ENCODE measurements at places on chromosomes 12 and 14.
A peak's percentile ranks its signal among the peaks of the same experiment; 100 is the strongest.

DNA sequence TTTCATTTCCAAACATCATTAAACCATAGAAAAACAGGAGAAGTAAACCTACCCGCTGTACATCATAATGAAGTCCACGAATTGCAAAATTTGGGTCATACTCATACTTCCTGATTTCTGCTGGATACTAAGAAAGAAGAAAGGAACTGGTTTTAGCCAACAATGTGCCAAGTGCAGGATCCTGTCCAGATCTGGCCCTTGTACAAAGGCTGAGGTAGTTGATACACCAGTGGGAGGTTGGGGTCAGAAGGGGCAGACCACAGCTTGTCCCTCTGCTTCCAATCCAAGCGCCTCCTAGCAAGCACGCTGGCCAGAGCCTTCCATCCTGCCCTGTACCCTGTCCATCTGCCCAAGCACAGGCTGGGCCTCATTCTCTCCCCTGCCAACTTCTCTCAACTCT lies 34.2 kb downstream of the NT5DC3 start:
- DNase-seq, result no peak

GRCh38 chr12:13587721-13588390 lies 391.3 kb downstream of the EMP1 start:
- DNase-seq, result no peak

GRCh38 chr12:50400104-50400637 lies 514 bp upstream of the LARP4 start:
- no peak for DNase-seq

DNA sequence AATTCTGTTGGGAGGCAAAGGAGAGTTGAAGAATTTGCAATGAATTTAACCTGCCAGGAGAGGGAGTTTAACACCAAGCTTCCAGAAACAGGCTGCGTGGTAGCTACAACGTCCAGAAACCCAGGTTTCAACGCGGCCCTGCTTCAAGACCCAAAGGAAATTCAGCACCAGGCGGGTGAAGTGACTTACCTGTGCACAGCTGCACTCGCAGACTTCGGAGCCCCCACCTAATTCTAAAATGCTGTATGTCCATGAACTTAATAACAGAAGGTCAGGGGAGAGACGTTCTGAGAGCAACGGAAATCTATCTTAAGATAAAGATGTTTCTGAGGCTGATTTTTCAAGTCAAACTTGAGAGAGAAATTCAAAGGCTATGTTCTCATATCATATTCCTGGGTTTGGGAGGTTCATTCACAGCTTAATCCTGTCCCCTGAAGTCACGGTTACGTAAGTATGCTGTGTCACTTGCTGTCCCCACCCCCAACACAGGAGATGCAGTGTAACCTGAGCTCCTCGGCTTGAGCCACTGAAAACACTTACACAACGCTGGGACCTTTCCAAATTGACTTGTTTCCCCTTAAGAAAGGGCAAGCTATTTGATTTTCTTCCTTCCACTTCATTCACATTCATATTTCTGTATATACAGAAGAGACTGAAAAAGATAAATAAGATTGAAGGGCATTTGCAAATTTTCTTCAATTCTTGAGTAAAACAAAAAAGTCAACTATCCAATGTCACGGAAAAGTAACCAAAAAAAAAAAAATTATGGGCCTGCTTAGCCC lies 22.7 kb downstream of the CLIP1 start:
- peak; percentile 97 for DNase-seq

GRCh38 chr14:89299587-89299986 lies 117.4 kb downstream of the FOXN3 start:
- DNase-seq, result no peak

DNA sequence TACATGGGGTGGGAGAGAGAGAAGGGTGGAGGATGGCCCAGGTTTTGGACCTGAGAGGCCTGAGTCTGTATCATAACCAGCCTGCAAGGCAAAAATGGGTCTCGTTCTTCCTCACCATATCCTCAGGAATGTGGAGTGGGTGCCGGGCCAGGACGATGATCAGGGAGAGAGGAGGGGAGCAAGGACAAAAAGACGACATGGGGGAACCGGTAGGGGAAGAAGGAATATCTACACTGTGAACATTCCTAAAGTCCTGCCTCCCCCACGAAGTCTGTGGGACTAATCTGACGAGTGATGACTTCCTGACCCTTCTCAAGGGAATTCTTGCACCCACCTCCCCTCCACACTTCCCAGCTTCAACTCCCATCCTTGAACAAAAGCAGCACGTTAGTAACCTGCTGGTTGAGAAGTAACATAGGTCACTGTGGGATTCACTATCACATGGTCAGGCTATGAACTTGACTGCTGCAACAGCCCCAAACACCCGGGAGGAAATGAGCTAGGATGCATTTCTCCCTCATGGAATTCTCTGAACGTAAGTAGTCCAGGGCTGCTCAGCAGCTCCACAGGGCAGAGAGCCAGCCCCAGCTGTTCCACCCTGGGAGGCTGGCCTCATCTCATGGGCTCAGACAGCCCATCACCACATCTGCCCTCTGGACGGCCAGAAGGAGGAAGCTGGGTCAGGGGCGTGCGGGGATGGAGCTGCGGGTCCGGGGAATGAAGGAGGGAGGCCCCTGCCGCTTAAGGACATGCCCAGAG lies 36.8 kb upstream of the VWF start:
- DNase-seq, result no peak

DNA sequence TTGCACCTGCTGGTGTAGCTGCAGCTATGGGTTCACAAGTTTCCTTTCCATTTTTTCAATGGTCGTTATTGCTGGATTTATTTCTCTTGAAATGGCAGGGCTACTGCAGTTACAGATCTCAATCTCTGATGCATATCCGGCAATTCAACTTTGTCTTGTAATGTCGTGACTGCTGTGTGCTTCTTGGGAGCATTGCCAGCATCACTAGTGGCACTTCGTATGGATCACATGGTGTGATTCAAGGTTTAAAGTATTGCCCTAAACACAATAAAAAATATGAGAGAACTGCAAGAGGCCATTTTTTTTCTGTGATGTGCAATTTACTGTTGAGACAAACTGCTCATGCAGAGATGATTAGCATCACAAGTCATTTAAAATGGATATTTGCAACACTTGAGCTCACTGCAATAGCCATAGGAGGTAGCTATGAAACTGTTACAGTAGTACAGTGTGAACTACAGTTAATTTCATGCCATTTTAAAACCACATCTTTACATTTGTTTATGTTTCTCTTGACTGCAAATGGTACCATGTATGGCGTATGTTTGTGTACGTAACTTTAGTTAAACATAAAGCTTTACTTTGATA lies 217.4 kb upstream of the PDE3A start:
- no peak for DNase-seq

DNA sequence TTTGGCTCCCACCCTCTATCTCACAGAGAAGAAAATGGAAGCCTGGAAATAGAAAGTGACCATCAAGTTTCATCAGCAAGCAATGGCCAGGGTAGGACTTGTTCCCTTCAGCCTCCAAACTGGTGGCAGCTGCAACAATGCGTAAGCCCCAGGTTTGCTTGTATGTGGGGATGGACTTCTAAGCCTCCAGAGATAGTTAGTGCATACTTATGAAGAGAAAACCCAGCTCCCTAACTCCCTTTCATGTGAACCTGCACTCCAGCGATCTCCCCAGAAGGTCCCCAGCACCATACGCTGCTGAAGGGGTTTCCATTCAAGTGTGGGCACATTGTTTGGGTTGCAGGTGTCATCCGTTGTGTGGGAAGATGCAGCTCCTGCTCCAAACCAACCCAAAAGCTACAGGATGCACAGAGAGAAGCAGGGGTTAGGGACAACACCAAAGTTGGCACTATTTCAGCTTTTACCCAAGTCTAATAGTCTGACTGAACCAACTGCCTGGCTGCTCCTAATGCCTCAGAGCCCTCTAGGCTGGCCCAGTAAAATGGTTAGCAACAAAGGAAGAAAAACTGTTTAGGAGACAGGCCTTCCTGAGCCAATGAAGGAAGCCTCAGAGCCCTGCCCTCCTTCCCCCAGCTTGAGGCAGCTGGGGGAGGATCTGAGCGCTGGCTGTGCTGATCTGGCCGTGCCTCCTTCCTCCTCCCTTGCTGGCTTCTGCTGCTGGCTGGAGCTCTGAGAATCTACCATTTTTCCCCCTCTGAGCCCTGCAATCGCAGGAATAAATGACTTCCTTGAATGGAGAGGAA lies 12.3 kb downstream of the ZFP36L1 start:
- DNase-seq, result peak; percentile 28

GRCh38 chr14:73896521-73896920 lies 9.9 kb downstream of the ZNF410 start:
- DNase-seq, result no peak

GRCh38 chr12:70459786-70460185 lies 93.7 kb downstream of the KCNMB4 start:
- DNase-seq, result no peak

DNA sequence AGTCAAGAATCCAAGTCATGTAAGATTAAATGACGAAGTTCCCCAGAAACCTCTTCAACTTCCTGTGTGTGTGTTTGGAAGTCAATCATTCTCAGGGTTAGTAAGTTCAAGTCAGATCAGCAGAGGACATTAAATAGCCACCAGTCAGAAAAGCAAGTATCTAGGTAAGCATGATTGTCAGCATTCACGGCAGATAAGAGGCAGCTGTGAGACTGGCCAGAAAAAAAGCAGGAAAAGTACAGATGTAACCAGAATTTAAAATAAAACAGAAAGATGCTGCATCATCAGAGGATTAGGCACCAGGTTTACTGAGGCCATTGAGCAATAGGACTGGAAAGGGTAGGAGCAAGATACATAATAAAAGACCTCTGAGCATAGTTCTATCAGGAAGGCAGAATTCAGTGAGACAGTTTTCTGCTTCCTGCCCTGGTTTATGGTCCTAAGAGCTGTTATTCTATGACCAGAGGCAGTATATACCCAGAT lies 606.9 kb downstream of the FSCB start:
- DNase-seq, result no peak

- no peak for DNase-seq
Measured at GRCh38 chr12:46609273-46609623, 216.5 kb downstream of the SLC38A4 start.

DNA sequence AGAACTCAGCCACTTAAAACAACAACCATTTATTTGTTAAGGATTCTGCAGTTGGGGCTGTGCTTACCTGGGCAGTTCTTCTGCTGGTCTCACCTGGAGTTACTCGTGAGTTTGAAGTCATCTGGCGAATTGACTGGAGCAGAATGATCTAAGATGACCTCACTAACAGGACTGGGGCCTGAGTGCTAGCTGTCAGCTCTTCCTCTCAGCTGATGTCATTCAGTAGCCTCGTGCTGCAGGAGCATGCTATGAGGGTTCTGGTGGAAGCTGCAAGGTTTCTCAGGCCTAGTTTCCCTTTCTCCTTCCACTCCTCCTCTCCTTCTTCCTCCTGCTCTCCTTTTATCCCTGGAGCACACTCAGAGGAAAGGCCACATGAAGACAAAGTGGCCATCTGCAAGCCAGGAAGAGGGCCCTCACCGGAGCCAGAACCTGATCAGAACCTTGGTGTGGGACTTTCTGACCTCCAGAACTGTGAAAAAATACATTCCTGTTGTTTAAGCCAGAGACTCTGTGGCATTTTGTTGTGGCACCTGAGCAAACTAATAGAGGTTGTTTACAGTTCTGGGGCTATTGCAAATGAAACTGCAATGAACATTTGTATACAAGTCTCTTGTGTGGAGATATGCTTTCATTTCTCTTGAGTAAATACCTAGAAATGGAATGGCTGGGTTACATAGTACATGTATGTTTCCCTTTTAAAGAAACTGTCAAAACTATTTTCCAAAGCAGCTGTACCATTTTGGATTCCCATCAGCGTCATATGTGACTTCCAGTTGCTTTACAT lies 21.9 kb upstream of the MAP3K9 start:
- DNase-seq, result no peak

DNA sequence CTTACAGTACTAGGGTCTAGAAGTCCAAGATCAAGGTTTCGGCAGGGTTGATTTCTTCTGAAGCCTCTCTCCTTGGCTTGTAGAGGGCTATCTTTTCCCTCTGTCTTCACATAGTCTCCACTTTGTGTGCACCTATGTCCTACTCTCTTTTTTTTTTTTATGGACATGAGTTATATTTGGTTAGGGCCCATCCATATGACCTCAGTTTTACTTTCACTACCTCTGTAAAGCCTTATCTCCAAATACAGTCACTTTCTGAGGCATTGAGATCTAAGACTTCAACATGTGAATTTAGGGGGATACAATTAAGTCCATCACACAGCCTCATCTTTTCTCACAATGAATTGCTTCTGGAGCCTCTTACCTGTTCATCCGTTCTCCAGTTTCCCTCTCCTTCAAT lies 5.9 kb upstream of the SPTB start:
- DNase-seq, result no peak

- no peak for DNase-seq
Measured at GRCh38 chr14:103128631-103129300, 5.5 kb downstream of the TNFAIP2 start.

DNA sequence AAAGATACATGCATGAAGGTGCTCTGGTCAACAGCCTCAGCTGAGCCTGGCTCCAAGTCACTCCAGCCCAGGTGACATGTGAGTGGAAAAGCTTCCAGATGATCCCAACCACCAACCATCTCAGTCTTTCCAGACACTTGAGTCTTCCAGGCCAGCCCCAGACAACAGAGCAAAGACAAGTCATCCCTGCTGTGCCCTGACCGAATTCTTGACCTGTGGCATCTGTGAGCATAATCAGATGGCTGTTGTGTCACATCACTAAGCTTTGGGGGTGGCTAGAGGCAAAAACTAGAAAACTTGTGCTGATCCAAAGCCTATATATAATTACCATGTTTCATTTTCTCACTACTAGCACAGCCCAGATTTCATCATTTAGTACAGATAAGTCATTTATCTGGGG lies 50.8 kb upstream of the ISM2 start:
- DNase-seq, result no peak

- DNase-seq, result no peak
Measured at GRCh38 chr12:104659058-104659457, 202.3 kb downstream of the CHST11 start.

GRCh38 chr12:22340143-22340542 lies 5.6 kb upstream of the ST8SIA1 start:
- DNase-seq, result no peak

GRCh38 chr12:59383079-59383822 lies 212.6 kb upstream of the SLC16A7 start:
- no peak for DNase-seq

DNA sequence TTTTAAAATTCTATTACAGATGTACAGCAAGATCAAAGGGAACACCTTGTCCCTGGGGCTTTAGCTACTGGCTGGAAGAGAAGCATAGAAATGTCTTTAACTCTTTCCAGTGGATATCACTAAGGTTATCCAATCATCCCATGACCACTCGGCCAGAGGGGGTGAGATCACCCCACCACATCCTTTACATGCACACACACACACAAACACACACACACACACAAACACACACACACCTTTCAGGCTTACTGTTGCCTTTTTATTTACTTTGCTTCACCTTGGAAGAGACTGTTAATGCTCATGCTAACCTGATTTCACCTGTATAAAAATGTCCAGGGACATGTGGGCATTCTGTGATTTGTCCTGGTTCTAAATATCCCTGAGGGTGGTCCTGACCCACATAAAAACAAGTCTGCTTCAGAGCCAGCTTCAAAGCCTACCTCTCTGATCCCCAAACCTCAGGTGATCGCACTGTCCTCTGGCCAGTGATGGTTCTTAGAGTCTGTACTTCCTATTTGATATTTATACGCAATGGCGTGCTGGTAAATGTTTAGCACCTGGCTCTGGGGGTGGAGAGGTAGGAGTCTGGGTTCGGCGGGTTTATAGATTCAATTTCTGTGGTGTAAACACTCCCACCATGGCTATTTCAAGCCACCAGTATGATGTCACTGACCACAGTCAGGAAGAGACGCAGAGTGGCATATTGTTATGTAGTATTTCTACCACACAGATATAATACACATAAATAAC lies 166.1 kb upstream of the EEA1 start:
- DNase-seq, result peak; percentile 41

All from H4 (cell line).